GM18507 (cell line): ENCODE measurements at places on chromosomes 3 and 15.

DNA sequence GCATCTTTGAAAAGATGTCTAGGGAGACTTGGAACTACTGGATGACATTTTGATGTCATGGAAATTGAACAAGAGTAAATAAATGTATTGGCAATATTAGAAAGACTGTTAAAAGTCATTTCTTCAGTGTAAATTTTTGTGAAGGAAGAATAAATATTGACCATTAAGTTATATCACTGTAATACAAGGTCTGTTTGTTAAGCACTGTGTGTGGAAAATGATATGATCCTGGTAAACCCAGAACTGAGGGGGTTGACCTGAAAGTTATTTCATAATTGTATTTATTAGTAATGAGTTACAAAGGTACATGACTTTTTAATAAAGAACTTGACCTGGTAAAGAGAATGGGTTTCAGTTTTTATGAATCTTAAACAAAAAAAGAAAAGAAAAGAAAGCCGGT lies 106.6 kb downstream of the B3GALNT1 start:
- DNase-seq: no peak

DNA sequence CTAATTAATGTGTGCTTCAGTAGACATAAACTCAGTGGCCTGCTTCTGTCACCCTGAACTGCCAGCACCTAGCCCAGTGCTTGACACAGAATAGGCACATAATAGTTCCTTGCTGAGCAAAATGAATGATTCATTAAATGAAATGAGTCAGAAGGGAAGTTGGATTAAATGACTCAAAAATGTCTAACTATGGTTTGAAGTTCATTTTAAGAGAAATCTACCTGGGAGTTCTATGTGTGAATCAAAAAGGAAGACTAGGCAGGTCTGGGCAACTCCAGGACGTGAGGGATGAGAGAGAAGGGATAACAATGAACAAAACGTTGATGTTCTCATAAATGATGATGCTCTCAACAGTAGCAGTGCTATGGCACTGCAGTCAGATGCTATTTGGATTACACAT lies 175.0 kb downstream of the CFAP20DC start:
- no peak for DNase-seq

DNA sequence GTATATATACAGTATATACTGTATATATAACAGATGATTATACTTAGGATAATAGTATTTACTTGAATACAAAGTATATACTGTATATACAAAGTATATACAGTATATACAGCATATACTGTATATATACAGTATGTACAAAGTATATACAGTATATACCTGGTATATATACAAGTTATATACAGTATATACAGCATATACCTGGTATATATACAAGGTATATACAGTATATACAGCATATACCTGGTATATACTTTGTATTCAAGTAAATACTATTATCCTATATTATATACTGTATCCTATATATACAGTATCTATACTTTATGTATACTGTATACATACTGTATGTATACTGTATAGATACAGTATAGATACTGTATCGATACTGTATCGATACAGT lies 14.6 kb upstream of the CPOX start:
- no peak for DNase-seq

GRCh38 chr3:56309465-56309864 lies 158.8 kb downstream of the ERC2 start:
- no peak for DNase-seq

- DNase-seq: no peak
Measured at GRCh38 chr3:183953471-183954070, 64.1 kb downstream of the ABCC5 start.

DNA sequence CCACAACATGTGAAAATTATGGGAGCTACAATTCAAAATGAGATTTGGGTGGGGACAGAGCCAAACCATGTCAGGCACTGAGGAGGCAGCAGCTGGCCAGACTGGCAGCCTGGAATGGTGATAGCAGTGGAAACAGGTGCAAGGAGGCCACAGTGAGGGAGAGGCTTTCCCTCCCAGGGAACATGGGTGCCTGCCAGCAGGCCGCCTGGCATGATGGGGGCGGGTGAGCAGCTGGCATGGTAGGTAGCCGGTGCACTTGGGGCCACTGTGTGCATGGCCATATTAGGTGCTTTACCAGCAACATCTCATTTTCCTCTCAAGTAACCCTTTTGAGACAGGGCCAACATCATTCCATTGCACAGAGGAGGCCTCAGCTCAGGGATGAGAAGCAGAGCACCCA lies 18.3 kb upstream of the MRPS22 start:
- no peak for DNase-seq

- no peak for DNase-seq
Measured at GRCh38 chr3:21314688-21315087, 436.3 kb downstream of the ZNF385D start.

- no peak for DNase-seq
Measured at GRCh38 chr15:92656089-92656488, 514 bp upstream of the FAM174B start.
